ENCODE measurements at places on chromosomes 1 and 21.

DNA sequence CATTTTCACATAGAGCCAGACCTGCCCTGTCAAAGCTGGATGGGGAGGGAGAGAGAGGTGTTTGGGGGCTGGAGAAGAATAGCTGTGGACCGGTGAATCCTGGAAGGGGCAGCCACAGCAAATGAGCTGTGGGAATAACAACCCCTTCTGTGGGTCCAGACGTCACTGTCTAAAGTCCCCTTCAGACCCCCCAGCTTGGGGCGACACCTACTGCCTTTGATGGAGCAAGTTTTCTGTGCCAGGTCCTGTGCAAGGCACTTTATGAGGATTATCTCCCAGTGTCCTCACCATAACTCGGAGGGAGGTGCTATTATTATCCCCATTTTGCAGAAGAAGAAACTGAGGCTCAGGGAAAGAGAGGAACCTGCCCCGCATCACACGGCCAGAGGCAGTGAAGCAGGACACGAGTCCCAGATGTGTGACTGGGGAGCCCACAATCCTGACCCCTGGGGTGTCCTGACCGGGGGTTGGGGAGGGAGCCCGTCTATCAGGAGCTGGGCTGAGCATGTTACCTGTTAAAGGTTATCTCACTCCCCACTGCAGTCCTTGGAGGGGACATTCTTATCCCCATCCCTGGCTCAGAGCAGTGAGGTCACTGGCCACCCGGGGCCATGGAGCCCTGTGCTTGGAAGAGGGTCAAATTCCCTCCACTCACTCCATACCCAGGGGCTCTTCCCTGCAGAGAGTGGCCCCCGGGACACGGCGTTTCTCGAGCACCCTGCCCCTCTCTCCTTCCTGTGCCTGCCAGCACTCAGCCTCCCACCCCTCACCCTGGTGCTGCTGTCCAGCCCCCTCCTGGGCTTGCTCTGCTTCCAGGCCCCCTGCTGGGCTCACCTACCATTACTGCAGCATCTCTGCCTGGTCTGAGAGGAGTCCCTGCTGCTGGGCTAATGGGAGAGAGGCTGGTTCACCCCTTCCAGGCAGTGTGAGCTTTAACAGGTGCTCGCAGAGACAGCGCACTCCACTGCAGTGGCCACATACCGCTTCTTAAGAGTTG lies 132.9 kb downstream of the PTPRU start:
- no peak for DNase-seq

DNA sequence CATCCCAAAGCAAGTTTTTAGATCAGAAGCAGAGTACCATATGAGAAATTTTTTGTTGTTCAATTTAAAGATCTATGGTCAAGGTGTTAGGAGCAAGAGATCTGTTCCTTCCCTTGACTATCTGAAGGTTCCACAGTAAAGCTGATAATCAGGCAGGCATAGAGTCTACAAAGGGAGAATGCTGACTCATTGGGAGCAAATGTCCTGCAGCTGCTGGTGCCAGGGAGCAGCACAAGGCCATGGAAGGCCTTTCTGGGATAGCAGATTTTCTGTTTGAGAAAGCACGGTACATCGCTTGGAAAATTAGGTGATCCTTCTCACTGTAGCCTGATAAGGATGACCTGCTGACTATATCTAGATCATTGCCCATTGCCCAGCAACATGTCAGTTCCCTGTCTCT lies 210.1 kb upstream of the C1orf87 start:
- no peak for DNase-seq

GRCh38 chr1:194568610-194569009 lies 1382.2 kb upstream of the B3GALT2 start:
- no peak for DNase-seq

DNA sequence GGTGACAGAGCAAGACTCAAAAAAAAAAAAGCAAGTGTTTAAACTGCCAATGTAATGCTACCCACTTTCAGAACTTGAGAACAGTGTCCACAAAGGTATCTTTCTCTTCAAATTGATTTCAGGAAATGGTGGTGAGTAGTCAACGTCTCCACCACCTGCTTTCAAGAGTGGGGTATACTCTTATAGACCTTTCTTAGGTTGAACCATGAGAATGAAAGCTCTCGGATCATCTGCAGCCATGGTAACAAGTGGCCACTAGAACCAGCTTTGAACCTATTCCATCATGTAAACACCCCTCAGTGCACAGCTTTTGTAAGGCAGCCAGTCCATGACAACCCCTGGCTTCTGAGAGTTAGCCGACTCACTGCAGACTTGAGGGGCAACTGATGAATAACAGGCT lies 107.4 kb downstream of the NTPCR start:
- DNase-seq, result no peak

GRCh38 chr1:82391712-82392111 lies 591.0 kb downstream of the ADGRL2 start:
- no peak for DNase-seq

DNA sequence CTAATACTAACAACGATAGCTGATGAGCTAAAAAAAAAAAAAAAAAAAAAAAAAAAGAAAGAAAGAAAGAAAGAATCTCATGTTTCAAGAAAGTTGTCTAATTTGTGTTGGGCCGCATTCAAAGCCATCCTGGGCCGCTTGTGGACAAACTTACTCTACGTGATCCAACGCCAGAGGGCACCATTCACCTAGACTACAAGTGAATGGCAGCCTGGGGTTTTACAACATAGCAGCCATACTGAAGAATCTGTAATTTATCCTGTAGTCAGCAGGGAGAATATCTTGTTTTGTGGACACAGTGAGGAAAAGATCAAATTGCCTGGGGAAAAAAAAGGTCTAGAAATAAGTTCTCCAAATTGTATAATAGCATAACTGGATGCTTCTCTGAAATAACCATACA lies 47.0 kb downstream of the CYP2J2 start:
- no peak for DNase-seq

- DNase-seq, result no peak
These were observed 90.6 kb upstream of the SIM2 start for GRCh38 chr21:36608041-36608896.

DNA sequence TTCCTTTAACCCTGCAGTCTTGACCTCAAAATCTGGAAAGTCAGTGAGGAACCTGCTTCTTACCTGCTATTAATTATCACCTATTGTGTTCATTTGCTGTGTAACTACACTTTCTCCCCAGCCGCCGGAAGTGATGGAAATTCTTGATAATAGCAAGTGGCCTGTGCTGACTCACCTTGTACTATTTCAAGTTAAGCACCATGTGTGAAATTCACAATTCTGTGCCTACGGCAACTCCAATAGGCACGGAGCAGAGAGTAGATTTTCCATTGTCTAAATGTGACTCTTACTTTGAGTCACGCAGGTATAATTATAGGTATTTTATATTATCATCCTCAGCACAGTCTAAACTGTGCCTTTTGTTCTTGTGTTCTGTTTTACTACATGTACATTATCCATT lies 466.8 kb downstream of the KIF26B start:
- DNase-seq, result no peak

DNA sequence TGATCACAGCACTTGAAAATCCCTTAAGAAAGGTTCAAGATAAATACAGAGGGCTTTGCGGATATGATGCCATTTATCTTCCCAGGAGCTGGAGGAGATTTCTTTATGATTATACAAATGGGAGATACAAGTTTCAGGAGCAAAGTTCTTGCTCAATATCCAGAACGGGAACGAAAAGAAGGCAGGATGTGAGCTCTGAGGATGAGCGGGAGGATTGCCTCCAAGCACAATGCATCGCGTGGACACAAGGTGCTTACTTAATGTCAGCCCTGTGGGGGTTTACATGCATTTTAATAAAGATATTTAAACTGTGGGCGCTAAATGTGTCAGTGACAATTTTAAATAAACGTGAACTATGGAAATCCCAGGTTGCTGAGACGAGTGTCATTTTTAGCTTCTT lies 59.0 kb downstream of the SYT6 start:
- no peak for DNase-seq

DNA sequence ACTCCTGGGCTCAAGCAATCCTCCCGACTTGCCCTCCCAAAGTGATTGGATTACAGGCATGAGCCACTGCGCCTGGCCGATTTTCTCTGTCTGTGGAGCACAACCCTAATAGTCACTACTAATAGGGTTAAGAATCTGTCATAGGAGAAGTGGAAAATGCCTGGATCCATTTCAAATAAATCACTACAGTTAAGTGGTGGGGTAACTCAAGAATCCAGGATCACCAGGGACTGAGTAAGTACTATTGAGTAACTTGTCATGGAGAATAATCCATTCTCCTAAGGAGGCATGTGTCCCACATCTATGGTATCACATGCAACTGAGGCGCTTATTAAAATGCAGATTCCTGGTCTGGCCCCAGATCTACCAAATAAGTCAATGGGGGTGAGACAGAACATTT lies 53.2 kb downstream of the OPTC start:
- DNase-seq, result no peak

GRCh38 chr21:26732432-26733221 lies 112.6 kb downstream of the ADAMTS1 start:
- DNase-seq, result no peak

DNA sequence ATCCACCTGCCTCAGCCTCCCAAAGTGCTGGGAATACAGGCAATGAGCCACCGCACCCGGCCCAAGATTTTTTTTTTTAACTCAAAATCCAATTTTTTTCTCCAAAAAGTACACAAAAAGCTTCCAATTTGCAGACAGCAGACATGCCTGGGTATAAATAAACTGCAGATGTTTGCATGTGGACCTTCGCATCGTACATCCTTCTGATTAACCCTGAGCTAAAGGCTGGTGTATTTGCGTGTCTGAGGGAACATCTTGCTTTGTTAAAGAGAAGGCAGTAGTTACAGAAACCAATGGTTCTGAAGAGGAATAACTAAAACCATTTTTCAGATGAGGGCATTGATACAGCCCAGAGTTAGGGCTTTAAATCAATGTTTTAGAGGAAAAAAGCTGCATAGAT lies 12.7 kb downstream of the BCAR3 start:
- no peak for DNase-seq

GRCh38 chr1:155396874-155397476 lies 76.3 kb downstream of the RUSC1 start:
- DNase-seq, result no peak

GRCh38 chr1:94154989-94155388 lies 34.0 kb upstream of the ABCA4 start:
- DNase-seq, result no peak

GRCh38 chr1:172376431-172376830 lies 44.1 kb upstream of the C1orf105 start:
- DNase-seq, result no peak

- DNase-seq, result no peak
These were observed 16.2 kb downstream of the PROX1 start for GRCh38 chr1:214004014-214004413.

- DNase-seq, result no peak
These were observed 12.1 kb downstream of the NBPF3 start for GRCh38 chr1:21451981-21452411.
